ENCODE measurements at places on chromosomes 12 and 14.
A peak's percentile ranks its signal among the peaks of the same experiment; 100 is the strongest.

DNA sequence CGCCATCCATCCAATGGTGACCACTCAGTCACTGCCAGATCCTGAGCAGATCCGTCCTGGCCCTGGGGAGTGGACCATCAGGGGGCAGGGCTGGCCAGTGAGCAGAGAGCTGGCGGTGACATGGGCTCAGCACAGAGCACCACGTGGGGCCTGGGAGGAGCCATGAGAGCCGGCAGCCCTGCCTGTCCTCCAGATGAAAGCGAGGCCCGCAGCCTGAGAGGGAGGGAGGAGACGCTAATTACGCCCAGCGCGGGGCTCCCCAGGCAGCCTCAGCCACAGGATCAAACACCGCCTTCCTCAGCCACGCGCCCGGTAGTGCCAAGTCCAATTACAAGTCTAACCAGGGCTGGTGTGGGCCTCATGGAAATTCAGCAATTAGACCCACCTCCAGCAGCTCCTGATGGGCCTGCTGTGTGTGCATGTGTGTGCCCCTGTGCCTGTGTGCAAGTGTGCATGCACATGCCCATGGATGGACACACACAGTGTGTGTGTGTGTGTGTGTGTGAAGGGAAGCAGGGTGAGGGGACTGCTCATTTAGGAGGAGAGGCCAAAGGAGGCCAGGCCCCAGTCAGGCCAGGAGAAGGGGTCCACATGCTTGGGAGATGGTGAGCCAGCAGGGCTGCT, 68.0 kb downstream of the KIF26A start:
- DNase-seq: no peak

DNA sequence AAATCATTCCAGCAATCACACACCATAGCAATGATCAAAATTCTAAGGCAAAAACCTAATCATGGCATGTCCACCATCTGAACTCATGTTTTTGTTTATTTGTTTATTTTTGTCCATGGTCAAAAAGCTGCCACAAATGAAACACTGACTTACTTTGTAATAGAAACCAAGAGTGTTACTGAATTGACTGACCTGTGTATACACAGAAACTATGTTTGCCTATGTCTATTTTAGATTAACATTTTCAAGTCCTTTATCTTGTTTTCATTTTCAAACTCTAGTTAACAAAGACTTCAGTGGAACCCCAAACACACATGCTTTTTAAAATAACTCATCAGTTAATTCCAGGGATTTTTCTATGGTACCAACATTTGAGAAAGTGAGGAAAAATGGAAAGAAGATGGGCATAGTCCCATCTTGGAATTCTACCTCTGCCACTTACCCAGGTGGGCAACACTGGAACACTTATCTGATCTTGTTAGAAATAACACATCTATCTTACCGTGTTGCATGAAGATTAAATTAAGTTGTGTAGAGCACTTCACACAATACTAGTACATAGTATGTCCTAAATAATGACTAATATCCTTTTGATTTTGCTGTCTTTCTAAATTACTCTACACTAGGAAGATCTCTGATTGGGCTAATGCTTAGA, 6.4 kb downstream of the LUM start:
- no peak for DNase-seq

DNA sequence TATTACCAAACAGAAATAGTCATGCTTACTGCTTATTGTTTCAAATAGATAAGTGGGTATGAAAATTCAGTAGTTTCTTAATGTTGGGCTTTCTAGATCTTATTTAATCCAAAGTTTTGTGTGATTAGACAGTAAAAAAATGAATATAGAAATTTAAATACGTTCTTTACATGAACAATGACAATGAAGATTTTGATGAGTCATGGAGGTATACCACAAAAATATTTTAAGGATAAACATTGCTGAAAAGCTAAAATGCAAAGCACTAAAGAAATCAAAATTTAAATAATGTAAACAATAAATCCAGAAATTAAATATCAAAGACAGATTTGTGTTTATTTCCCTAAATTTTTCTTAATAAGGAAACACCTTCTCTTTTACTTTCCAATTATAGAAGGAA, 78.3 kb downstream of the PIK3C2G start:
- no peak for DNase-seq

GRCh38 chr14:31993521-31993951, 83.6 kb upstream of the ARHGAP5 start:
- DNase-seq: no peak

DNA sequence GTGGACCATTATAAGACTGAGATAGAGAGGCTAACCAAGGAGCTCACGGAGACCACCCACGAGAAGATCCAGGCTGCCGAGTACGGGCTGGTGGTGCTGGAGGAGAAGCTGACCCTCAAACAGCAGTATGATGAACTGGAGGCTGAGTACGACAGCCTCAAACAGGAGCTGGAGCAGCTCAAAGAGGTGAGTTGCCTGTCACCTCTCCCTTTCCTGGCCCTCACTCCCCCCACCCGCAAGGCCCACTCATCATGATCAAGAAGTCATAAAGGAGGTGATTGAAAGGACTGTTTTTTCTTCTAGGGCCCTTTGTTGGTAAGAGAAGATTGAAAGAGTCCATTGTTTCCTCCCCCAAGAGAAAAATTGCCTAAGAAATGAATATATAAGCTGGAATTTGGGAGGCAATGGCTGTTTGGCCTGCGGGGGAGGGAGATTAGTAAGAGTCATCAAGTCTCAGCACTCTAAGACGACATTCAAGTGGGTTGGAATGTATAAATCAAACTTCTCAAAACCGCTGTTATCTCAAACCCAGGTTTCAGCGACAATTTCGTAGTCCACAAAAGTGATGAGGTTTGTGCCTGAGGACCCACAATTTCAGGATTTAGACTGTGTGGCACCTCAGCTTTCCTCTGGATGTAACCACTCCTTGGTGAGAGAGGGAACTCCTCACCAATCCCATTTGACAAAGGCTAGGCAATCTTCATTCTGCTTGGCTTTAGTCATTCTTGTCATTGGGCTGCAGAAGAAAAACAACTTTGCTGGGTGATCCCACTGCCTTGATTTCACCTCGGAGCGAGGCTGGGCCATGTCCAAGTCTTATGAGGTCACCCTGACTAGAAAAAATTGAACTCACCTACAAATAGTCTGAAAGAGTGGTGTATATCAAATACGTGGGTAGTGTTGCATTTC, 966 bp downstream of the BICD1 start:
- peak; percentile 57 for DNase-seq

DNA sequence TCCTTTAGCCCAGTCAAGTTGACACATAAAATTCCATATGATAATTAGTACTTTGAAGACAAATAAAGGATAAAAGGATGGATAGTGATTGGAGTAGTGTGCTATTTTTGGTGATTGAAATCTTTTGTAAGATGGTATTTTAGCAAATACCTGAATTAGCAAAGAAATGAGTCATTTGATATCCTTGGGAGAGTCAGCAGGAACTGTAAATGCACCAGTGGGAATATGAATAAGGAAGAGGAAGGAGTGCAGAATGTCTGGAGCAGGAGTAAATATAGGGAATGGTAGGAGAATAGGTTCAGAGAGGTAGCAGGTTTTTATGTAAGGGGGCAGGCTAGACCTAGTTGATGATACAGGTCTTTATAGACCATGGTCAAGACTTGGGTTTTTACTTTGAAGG, 75.0 kb downstream of the TRMT5 start:
- DNase-seq: no peak

GRCh38 chr12:94091624-94092023, 56.8 kb upstream of the PLXNC1 start:
- no peak for DNase-seq

DNA sequence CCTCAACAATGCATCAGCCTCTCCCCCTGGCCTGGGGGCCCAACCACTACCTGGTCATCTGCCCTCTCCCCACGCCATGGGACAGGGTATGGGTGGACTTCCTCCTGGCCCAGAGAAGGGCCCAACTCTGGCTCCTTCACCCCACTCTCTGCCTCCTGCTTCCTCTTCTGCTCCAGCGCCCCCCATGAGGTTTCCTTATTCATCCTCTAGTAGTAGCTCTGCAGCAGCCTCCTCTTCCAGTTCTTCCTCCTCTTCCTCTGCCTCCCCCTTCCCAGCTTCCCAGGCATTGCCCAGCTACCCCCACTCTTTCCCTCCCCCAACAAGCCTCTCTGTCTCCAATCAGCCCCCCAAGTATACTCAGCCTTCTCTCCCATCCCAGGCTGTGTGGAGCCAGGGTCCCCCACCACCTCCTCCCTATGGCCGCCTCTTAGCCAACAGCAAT, 7.4 kb upstream of the RNU7-1 start:
- no peak for DNase-seq

GRCh38 chr12:117967512-117967911, 1.3 kb downstream of the KSR2 start:
- DNase-seq: no peak

DNA sequence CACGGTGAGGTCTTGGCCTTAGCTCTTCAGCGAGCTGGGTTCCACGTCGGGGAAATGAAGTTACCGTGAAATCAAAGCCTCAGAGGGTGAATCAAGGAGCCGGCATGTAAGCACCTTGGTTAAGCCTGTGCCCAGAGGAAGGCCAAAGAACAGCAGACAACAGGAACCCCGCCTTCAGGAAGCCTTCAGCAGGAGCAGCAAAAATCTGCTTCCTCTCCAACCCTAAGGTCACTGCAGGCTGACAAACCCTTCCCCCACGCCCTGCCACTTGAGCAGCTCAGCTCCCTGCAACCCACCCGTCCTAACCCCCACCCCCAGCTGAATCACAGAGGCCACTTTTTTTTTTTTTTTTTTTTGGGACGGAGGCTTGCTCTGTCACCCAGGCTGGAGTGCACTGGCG, 72.9 kb upstream of the LTA4H start:
- no peak for DNase-seq

GRCh38 chr14:21136024-21136423, 19.8 kb downstream of the OR5AU1 start:
- no peak for DNase-seq

DNA sequence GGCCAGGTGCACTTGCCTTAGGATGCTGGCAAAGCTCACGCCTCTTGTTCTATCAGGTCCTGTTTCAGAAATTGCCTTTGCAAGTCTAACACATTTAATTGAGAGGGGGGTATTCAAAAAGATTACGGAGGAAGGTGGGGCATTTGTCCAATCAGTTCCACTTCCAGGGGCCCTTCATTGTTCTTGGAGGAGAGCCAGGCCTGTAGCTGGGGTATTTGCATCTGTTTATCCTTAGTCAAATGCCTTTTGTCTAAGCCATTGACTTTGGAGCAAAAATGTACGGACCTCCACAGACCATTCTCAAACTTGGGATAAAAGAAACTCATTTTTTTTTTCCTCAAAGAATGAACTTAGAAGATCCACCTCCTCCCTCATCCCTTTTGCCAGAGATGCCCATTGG, 582.0 kb downstream of the BCL11B start:
- no peak for DNase-seq

DNA sequence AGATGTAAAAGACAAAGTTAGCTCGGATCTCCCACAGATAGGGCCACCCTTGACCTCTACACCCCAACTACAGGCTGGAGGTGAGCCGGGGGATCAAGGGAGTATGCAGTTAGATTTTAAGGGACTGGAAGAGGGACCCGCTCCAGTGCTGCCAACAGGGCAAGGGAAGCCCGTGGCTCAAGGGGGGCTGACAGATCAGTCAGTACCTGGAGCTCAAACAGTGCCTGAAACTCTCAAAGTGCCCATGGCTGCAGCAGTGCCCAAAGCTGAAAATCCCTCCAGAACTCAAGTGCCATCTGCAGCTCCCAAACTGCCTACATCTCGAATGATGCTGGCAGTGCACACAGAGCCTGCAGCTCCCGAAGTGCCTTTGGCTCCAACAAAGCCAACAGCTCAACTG, 10.4 kb downstream of the NYNRIN start:
- no peak for DNase-seq

GRCh38 chr12:79374545-79374944, 316.2 kb downstream of the PAWR start:
- DNase-seq: no peak

GRCh38 chr14:64580467-64580866, 30.7 kb downstream of the PPP1R36 start:
- no peak for DNase-seq

DNA sequence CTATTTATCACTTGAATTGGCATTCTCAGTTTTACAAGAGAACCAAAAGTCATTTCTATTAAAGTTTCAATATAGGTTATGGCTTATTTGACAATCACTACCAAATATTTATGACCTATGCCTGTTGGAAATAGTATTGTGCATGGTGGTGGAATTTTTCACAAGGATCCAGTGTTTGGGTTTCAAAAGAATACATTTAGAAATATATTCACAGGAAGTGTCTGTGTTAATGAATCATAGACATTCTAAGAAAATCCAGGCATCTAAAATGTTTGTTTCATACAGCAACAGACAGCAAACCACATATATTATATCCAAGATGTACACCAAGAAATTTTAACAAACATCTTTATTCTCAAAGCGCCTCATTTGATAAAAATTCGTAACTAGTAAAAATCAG, 92.7 kb downstream of the MED13L start:
- no peak for DNase-seq

DNA sequence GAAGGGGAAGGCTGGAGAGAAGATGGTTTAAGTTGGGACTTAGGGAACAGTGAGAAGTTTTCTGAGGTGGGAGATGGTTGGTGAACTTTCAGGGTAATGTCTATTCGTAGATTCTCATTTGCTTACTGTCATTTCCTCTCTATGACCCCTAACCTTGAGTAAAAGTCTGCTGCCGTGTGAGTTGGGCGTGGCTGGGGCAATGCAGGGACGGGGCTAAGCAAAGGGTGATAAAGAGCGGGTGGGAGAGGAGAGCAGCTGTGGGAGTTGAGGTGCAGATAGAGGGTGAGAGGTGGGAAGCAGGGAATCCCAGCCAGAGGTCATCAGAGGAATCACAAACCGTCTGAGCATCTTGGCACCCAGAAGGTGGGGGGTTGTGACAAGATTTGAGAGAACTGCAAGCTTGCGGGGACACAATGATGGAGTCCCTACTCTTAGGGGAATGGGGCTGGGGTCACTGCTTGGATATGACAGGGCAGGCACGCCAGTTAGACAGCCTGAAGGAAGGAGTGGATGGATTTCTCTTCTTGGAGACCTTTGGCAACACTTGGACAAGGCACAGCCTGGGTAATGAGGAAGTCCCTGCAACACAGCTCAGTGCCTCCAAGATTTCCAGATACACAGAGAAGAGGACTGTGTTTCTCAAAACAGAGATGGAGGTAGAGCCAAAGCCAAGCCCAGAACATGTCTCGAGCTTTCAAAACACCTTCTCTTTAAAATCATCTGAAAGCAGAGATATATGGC, 45.9 kb upstream of the CTDSP2 start:
- no peak for DNase-seq

DNA sequence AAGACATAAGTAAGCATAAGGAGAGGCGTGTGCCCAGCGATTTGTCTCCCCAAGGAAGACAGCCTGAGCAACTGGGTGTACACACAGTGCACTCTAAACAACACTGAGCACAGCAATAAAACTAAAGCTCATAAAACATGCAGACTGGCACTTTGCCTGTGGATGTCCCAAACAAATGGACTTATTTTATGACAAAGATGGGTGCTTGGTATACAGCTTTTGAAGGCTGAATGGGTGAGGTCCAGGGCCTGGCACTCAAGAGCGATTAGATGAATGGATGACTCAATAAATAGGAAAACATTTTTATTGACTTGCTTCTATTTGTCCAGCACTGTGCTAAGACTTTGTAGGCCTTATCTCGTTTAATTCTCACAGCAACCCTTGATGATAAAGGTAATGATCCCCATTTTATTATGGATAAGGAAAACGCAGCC, 28.5 kb downstream of the LGMN start:
- peak; percentile 28 for DNase-seq

Measured in MG63 (cell line).